ENCODE measurements at places on chromosomes 7 and 10. TPM values are rescaled to one million over a fixed set of nuclear protein-coding genes. Genes with fewer than 3 reads are reported as not detected.

Gene FAM13C
- 8.7 TPM for total RNA-seq

DNA sequence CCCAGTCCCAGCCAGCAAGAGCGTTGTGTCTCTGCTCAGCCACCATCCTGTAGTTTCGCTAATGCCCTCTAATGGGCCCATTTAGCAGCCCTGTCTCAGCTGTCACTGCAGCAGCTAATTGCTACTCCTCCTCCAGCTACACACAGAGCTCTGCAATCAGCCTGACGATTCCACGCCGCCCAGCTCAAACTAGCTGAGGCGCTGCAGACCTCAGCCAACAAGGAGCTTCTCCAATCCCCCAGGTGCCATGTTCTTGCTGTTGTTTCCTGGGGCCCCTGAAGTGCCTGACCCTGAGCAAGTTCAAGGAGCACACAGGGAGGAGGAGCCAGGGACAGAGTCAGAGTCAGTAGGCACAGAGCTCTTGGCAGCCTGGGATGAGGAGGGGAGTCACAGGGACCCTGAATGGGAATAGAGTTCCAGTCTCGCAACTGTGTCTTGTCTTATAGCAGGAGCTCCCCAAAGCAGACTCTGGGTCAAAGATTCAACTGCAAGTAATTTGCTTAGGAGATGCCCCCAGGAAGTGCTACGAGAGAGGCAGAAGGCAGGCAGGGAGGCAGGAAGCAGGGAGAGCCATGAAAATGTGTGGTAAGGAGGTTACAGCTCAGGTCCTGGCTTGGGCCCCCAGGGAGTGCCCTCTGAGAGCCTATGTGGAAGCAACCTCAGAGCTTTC, 135.8 kb upstream of the UNC5B start:
- DNase-seq, result no peak

DNA sequence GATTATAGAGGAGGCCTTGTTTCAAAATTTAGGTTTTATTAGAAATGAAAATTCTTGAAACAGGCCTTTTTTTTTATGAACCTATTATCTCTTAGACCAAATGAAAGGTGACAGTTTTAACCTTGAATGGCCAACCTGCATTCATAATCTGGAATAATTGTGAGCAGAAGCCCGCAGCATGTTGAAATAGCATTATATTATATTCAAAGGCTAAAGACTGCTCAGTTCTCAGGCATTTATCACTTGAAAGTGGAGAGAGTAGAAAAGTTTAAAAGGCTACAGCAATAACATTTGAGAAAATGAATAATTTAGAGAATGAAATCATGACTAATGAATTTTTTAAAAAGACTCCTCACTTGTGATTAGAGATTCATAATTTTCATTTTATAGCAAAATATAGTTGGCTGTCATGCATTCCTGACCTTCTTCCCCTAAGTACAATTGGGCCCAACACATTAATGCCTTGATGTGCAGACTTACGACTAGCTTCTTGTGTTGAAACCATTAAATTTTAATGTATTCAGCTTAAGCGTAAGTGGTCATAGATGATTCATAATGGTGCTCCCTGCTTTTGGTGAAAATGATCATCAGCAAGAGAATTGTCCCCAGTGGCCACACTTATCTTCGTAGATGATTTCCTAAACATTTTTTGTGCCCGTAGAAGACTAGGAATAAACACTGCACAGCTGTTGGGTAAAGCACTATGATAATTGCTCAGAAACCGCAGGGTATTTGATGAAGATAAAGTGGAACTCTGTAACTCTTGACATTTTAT, 346.6 kb upstream of the BMPER start:
- DNase-seq, result no peak

- no peak for DNase-seq
These were observed 107.5 kb downstream of the KIF20B start for GRCh38 chr10:89808842-89809241.

Gene STOX1
- 0.12 TPM for total RNA-seq
